WTC11 (cell line): ENCODE measurements at places on chromosomes 11 and 22.

DNA sequence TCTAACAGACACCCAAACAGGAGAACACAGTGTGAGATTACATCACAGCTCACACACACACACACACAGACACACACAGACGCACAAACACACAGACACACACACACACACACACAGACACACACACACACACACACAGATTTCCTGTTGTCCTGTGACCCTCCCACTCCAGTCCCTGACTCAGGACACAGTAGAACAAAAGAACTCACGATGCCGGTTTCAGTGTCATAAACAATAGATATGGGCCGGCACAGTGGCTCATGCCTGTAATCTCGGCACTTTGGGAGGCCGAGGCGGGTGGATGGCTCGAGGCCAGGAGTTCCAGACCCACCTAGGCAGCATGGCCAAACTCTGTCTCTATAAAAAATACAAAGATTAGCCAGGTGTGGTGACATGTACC lies 13.8 kb upstream of the KAT5 start:
- DNase-seq = no peak

GRCh38 chr22:19291218-19291579 lies 320 bp downstream of the CLTCL1 start:
- peak; percentile 46 for DNase-seq

DNA sequence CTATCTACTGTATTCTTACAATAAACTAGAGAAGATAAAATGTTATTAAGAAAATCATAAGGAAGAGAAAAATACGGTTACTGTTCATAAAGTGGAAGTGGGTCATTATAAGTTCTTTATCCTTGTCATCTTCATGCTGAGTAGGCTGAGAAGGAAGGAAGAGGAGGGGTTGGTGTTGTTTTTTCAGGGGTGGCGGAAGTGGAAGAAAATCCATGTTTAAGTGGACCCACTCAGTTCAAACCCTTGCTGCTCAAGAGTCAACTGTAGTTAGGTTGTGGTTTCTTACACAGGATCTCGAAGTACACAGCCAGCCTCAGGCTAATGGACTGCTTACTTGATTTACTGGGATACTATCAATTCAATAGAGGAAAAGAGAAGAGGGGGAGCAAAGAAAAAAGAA lies 63.1 kb downstream of the PIWIL4 start:
- no peak for DNase-seq

DNA sequence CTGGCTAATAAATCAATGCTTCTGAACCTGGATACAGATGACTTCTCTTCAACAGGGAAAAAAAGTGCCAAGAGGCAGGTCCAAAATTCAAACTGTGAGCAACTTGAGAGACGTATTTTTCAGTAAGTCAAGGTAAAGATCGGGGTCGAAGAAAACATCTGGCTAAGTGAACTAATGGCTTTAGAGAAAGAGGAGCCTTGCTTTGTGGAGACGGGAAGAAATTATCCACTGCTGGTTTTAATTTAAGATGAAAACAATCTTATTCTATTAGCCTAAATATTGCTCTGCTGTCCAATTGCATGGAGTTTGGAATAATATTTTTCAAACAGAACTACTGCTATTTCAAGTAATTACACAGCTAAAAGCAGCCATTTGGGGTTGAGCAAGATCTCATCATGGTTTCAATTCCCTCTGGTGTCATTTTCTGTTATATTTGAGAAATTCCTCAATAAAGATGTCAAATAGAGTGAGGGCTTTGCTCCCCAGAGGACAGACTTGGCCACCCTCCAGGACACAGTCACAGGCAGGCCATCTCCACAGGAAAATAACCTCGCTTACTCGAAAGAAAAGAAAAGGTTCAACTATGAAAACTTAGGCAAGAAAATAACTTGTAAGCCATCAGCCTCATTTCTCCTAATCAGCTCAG lies 29.8 kb downstream of the SCUBE1 start:
- DNase-seq = no peak

GRCh38 chr22:18088825-18089568 lies 11.2 kb downstream of the PEX26 start:
- DNase-seq = no peak

- no peak for DNase-seq
Measured at GRCh38 chr11:1484695-1485503, 1.7 kb downstream of the MOB2 start.

GRCh38 chr22:19111140-19111539 lies 11.1 kb downstream of the DGCR2 start:
- DNase-seq = no peak

- DNase-seq = no peak
Measured at GRCh38 chr11:45538363-45538762, 127.1 kb downstream of the CHST1 start.
